AG09319 (cell line): ENCODE measurements at places on chromosomes 12 and 14.

DNA sequence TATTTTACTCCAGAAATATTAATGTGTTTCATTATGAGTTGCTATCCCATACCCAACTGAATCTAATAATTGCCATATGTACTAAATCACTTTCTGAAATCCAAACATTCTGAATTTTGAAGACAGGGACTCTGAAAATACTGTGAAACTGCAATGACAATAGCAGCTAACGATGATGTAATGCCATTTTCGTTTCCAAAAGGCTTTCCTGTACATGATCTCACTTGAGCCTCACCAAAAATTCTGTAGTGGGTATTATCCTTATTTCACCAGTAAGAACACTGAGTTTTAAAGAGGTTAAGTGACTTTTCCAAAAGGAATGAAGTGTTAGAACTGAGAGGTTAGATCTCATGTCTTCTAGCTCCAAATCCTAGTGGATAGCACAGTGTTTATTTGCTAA, 133.3 kb downstream of the FLRT2 start:
- DNase-seq = no peak

DNA sequence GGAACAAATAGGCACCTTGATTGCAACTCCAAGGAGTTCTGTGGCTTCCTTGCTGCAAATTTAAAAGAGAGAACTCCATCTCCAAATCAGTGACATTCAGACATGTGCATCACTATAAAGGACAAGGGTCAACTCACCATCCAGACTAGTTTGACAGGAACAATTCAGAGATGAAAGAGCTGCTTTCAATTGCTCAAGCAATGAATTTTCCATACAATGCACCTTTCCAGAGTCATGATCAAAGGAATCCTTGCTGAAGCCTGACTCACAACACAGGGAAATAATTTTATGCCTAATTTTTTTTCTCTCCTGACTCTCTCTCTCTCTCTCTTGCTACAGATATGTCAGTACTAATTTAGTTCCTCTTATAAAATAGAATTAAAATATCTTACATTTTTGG, 380.5 kb upstream of the GARIN6 start:
- no peak for DNase-seq

DNA sequence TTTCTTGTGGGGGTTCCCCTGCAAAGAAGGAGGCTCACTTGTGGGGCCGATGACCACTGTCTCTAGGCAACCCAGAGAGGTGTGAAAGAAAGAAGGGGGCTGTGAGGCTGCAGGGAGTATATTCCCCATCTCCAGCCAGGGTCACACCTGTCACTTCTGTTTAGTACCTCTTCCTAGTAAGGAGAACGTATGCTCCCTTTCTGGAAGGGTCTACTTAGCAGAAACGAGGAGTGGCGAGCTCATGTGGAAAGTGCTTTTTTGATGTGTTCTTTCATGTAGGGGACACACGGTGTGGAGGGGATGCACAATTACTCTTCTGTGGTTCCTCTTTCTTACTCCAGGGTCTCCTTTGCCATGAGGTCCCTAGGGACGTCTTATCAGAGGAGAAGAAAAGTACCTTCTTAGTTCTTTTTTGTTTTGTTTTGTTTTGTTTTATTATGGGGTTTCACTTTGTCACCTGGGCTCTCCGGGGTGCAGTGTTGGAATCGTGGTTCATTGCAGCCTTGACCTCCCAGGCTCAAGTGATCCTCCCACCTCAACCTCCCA, 58.3 kb downstream of the PRKCH start:
- no peak for DNase-seq

DNA sequence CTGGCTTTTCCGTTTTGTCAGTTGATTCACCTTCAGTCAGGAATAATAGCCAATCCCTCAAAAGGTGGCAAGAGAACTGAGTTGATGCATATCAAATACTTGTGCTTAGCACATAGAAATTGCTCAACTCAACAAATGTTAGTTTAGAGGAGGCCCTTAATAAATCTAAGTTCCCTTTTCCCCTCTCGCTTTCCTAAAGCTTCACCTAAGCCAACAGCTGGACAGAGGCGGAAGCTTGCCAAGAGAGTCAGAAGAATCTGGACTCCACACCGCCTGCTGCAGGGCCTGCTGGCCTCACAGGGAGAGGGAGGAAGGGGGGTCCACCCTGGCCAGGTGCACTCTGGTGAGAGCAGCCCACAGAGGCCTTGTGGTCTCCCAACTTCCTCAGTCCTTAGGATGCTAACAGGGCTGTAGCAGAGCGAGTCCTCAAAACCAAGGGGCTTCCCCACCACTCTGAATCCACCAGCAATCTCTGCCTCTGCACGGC, 213.1 kb downstream of the CHST11 start:
- DNase-seq = no peak

DNA sequence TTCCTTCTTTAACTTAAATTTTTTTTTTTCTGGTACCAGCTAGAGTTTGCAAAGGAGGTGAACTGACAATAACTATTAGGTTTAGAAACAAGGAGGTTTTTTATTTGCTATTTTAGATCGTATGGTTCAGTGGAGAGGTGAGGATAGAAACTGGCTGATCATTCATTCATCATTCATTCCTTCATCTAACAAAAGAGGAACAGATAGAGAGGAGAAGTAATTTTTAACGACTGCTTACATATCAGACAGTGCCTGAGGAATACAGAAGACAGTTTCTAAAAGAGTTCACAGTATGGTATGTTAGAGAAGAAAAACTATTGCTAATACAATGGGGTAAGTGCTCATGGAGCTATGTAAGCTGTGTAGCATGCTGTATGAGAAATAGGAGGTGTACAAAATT, 111.1 kb downstream of the ERC1 start:
- no peak for DNase-seq

GRCh38 chr12:85516667-85517325, 236.8 kb downstream of the ALX1 start:
- no peak for DNase-seq

DNA sequence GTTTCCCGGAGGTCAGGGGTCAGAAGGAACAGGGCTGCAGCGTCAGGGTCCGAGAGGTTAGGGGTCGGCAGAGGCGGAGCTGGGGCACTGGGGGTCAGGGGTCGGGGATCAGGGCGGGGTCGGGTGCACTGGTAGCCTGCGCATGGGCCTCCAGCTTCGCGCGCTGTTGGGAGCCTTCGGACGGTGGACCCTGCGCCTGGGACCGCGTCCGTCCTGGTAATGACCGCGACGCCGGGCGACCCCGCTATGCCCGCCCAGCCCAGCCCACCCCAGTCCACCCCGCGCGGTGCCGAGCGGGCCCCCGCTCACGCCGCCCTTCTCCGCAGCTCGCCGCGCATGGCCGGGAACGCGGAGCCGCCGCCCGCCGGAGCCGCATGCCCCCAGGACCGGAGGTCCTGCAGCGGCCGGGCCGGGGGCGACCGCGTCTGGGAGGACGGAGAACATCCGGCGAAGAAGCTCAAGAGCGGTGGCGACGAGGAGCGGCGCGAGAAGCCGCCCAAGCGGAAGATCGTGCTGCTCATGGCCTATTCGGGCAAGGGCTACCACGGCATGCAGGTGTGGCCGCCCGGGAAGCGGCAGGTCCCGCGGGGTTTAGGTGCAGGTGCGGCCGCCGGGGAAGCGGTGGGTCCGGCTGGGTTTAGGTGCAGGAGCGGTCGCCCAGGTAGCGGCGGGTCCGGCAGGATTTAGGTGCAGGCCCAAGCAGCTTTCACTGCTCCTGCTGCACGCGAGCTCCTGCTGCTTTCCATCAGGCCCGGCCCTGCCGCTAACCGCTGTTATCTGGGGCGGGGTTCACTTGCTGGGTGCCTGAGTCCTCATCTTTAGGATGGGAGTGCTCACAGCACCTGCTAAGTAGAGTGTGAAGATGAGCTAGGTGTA, 743 bp downstream of the PUS1 start:
- DNase-seq = no peak

DNA sequence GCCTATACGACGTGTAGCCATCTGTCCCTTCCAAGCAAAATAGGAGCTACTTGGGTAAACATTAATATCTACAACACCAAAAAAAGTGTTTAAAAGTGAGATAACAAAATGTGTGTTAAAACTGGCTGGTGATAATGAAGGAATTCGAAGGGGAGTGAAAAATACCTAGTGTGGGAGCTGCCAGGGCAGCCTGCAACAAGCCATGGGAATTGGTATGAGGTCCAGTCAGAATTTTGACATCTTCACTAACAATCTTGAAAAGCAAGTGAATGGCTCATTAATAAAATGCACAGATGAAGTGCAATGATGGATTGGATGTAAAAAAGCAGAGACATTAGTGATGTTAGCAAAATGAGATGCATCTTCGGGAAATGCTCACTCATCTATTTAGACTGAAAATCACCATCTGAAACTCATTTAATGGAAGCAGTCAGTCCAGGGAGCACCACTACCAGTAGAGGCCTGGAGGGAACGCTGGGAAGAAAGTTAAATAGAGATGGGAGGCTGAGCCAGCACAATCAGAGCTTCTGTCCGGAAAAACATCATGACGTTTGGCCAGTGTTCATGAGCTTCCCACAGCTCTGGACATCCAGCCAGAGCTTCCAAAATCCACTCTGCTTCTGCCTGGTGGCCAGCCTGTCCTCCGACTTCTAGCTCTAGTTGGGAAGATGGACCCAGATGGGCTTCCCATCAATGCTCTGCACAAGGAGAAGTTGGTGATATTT, 405.0 kb upstream of the TMTC1 start:
- no peak for DNase-seq

DNA sequence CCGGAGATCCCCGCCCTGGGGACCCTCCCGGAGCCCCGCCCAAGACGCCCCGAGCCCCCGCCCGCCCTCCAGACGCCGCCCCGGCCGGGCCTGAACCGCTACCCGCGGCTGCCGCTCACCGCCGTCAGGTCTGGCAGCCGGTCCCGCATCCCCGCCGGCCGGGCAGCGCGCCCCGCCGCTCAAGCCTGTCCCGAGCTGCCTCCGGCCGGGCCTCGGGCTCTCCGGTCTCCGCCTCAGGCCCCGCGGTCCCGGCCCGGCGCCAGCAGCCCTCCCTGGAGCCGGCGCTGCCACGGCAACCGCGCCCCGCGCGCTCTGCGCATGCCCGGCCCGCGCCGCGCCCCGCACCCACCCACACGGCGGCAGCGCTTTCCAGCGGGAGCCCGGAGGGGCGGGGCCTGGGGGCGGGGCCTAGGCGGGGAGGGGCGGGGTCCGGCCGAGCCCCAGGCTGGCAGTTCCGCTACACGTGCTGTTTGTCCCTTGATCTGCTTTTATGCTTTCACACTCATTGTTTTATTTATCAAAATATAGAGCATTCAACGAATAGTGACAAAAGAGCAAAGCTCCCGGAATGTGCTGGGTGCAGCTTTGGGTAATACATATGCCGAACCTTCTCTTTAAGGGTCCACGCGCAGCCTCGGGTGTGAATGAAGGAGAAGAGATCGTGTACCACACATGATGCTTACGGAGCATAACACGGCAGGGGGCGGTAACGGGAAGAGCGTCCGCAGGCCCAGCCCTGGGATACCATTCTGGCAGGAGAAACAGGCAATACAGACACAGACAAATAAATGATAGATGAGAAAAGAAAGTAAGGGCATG, at the start of gene STX2:
Gene STX2, minus strand, starts transcription at position 300 of the 819 bp plus-strand sequence. Its CDS starts 151 bp downstream, at position 149.
- peak; percentile 36 for DNase-seq

GRCh38 chr14:26993556-26993955, 395.7 kb upstream of the NOVA1 start:
- no peak for DNase-seq

- no peak for DNase-seq
These were observed 16.9 kb downstream of the PDE6H start for GRCh38 chr12:14989790-14990189.

GRCh38 chr12:6281081-6281809, 29.2 kb upstream of the PLEKHG6 start:
- no peak for DNase-seq

DNA sequence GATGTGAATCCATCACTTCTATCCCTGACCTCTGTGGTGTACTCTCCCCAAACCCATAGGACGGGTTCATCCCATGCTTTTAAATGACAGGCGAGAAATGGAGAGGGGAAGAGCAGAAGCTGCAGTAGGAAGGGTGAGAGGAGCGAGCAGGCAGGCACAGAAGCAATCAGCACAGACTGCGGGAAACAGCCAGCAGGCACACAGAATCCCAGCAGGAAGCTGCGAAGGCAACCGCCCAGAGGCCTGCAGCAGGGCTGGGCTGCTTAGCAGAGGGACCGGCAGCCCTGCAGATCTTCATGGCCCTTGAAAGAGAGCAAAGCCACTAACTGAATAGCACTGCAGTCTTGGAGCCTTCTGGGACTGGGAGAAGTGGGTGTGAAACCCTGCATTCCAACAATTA, 287.0 kb upstream of the FKBP4 start:
- DNase-seq = no peak

- peak; percentile 3 for DNase-seq
These were observed 354.4 kb upstream of the FLRT2 start for GRCh38 chr14:85175556-85175955.

GRCh38 chr12:77382096-77382742, 316.9 kb upstream of the E2F7 start:
- DNase-seq = no peak

- no peak for DNase-seq
These were observed 430.3 kb downstream of the NAV3 start for GRCh38 chr12:78260976-78261375.

GRCh38 chr14:33676135-33676566, 274.7 kb downstream of the EGLN3 start:
- no peak for DNase-seq

DNA sequence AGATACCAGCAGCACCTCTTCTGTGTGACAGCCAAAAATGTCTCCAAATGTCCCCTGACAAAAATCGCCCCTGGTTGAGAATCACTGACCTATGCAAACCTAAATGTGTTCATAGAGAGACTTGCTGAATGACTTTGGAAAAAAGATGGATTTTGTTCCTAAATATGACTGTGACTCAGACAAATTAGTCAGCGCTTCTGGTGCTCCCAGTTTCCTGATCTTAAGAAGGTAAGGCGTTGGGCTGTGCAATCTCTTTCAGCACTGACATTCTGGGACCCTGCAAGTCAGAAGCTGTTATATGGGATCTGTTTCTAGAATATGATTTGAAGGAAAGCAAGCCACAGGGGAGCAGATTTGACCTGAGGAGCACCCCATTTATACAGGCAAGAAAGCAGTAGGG, 90.6 kb upstream of the PWP1 start:
- no peak for DNase-seq

GRCh38 chr12:22625762-22626294, 857 bp downstream of the ETNK1 start:
- no peak for DNase-seq

- DNase-seq = no peak
These were observed 117.5 kb downstream of the UNC79 start for GRCh38 chr14:93548102-93548843.

GRCh38 chr12:92408072-92408900, 262.6 kb upstream of the BTG1 start:
- DNase-seq = peak; percentile 20

DNA sequence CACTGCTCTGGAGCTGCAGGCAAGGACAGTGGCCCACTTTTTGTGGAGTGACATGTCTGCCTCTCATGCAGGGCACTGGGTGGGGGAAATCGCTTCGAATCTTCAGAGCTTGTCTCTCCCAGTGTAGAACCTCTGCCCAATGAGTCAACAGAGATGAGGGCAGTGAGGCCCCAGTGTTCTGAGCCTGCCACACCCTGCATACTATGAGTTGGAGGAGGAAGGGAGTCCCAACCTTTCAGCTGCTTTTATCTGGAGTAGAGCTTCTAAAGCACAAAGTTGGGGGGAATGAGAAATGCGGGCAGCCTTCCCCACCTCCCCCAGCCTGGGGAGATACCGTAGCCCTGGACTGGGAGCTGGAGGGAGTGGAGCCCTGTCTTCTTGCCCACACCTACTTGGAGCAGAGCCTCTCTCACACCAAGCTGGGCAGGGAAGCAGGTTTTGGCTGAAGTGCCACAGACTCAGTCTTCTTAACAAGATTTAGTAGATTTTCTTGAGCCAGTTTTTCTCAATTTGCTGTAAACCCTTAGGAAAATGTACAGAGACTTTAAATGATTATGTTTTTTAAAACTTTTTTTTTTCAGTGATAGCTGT, 159.1 kb downstream of the ADGRD1 start:
- DNase-seq = no peak
